ENCODE measurements at places on chromosomes 2 and 18.

DNA sequence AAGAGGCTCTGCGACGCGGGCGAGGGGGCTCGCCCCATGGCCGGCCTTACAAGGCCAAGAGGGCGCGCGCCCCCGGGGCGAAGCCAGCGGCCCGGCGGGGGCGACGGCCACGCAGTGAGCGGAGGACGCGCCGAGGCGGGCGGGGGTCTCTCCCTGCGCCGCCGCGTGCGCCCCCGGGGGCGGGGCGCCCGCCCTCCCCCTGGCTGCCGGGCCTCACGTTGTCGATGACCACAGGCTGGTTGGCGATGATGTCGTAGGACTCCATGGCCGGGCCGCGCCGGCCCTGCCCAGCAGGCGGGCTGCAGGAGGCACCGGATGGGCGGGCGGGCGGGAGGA, 250 bp downstream of the ACTR1B start:
- DNase-seq, result no peak

DNA sequence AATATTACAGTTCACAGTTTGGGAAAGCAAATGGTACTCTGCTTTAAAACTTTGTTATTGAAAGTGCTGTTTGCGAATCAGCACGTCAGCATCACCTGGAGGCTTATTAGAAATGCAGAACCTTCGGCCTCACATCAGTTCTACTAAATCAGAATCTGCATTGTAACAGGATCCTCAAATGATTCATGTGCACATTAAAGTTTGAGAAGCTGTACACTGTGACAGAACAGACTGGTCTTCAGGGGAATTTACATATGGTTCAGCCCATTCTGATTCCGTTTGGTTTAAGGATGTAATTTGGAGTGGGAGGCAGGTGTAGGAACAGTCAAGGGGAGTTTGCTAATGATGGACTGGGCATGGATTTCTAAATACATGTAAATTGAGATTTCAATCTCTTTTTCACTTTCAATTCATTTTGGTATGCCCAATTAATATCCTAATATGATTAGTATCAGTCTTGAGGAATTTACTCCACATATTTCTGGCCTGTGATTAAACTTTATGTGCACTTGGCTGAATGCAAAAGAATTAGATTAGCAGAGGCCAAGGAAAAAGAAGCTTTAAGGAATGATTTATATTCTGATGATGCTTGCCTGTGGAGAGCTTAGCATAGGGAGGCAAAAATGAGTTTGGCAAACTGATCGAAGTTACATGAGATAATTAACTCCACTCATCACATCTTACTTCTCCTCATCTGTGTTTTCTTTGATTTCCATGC, 248.8 kb downstream of the XIRP2 start:
- no peak for DNase-seq

GRCh38 chr2:143582046-143582747, 453.0 kb downstream of the ARHGAP15 start:
- DNase-seq, result no peak

- DNase-seq, result no peak
These were observed 79.9 kb downstream of the TMEM247 start for GRCh38 chr2:46559261-46559660.

DNA sequence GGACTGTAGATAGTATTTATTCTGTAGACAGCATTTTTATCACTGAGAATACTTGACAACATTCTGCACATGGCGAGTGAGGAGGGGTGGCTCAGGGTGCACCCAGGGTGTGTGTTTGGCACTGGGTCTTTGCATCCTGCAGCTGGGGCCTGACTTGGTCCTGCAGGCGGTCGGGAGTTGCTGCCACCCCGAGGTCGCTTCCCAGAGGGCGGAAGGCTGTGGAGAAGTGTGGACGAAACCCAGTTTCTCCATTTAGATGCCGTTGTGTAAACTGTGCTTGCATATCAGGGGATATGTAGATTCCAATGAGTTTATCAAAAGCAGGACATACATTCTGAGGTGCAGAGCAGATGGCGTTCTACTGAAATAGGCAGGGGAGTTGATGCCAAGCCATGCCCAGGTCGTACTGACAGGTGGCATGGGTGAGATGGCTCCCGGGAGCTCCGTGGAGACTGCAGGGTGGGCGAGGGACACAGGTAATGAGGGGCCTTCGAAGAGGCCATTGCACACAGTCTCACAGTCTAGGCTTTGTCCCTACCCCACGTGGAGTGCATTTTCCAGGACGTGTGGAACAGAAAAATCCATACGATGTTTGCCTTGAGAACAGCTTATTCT, 74.5 kb downstream of the RTP5 start:
- no peak for DNase-seq

DNA sequence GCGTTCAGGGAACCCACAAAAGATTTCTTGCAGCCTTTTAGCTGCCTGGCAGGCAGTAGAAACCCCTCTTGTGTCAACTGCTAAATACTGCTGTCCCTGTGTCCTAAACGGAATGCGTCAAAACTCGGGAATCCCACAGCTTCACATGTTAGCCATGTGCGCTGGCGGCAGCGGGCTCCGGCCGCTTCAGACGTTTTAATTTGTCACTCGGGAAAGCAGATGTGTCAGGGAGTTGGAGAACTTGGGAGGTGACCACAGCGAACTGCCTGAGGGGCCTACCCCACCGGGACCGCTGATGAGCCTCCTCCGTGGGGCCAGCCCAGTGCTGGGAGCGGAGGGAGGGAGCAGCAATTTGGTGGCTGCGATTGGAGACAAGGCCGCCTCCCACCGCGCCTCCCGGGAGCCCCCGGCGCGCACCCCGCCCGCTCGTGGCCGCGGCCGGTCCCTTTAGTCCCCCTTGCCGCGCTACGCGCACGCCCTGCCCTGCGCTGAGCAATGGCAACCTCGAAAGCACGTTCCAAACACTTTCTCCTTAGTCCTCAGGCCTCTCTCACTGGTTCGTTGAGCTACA, 146.1 kb upstream of the SATB2 start:
- no peak for DNase-seq

- DNase-seq, result no peak
These were observed 53.6 kb upstream of the GRHL1 start for GRCh38 chr2:9897846-9898245.

- DNase-seq, result no peak
These were observed 7.5 kb downstream of the C2orf49 start for GRCh38 chr2:105344704-105345345.

GRCh38 chr2:23050388-23050787, 334.6 kb upstream of the KLHL29 start:
- no peak for DNase-seq

DNA sequence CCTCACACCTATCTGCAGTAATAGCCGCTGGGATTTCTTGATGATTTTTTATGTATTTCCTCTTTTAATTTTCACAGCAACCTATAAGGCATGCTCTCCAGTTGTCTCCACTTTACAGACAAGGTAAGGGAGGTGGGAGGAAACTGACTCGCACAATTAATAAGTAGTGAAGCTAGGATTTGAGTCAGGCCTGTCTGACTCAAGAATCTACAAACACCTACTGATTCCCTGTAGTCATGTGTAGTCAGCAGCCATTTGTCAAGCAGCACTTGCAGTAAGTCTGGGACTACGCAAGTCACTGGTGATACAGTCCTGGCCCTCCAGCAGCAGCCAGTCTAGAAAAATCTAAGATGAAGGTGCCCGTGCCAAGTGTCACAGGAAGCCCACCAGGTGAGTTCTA, 193.6 kb upstream of the PKDCC start:
- DNase-seq, result no peak

DNA sequence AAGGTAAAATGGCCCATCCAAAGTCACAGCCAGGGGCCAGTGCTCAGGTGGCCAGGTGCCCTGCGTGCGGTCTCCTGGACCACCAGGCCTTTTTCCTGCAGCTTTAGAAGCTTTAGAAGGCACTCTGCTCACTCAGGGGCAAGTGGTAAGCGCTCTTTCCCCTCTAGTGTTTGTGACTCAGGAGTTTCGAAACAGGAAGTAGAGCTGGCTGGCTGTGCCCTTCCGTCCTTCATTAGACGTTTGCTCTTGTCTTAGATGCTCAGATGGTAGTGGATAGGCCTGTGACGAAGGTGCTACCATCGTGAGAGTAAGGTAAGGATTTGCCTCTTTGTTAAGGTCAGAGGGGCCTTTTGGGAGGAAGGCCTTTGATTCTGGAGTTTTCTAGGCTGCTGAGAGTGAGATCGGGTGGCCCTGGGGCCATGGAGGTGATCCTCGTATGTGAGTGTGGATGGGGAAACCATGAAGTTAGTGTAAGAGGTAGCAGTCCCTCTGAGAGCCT, at the start of gene CASP8:
Gene CASP8 (plus strand): TSS at position 235 of the 499 bp plus-strand sequence. CDS start 5,951 bp downstream, outside the sequence.
- peak; percentile 61 for DNase-seq

GRCh38 chr2:97673915-97674283, 4.4 kb downstream of the C2orf92 start:
- DNase-seq, result no peak

- no peak for DNase-seq
These were observed 88.1 kb downstream of the LRP1B start for GRCh38 chr2:142042536-142043199.

GRCh38 chr2:144330951-144331673, 188.8 kb downstream of the ZEB2 start:
- DNase-seq, result no peak

GRCh38 chr2:102337481-102338386, 17.9 kb upstream of the IL18R1 start:
- DNase-seq, result no peak

DNA sequence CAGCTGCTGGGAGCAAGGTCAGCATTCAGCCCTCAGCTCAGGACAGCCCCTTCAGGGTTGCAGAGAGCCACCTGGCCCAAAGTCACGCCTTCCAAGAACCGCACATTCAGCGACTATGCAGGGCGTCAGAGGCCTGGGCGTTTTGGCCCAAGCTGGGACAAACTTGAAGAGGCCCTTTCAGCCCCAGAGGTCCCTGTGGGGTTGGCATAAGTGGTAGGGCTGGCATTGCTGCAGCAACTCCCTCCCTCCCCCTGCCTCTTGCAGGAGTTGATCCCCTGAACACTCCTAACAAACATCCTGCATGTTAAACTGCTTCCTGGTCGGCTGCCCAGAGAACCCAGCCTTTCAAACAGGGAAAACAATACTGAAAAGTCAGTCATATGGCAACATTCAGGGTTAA, 192.9 kb upstream of the SMAD2 start:
- DNase-seq, result no peak

- DNase-seq, result no peak
These were observed 777.8 kb upstream of the RAB6C start for GRCh38 chr2:129201696-129202095.

DNA sequence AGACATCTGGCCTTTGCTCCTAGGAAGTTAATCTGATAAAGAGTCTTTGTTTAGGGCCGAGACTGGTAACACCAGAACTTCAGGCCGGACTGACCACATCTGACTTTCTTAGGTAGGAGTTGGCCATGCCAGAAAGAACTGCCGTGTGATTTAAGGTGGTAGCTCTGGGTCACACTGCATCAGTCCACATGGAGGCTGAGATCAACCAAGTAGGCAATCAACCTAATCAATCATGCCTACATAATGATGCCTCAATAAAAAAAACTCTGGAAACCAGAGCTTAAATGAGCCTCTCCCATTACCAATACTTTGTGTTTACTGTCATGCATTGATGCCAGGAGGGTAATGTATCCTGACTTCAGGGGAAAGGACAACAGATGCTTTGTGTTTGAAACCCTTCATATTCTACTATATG, 44.1 kb upstream of the ORC2 start:
- DNase-seq, result no peak

DNA sequence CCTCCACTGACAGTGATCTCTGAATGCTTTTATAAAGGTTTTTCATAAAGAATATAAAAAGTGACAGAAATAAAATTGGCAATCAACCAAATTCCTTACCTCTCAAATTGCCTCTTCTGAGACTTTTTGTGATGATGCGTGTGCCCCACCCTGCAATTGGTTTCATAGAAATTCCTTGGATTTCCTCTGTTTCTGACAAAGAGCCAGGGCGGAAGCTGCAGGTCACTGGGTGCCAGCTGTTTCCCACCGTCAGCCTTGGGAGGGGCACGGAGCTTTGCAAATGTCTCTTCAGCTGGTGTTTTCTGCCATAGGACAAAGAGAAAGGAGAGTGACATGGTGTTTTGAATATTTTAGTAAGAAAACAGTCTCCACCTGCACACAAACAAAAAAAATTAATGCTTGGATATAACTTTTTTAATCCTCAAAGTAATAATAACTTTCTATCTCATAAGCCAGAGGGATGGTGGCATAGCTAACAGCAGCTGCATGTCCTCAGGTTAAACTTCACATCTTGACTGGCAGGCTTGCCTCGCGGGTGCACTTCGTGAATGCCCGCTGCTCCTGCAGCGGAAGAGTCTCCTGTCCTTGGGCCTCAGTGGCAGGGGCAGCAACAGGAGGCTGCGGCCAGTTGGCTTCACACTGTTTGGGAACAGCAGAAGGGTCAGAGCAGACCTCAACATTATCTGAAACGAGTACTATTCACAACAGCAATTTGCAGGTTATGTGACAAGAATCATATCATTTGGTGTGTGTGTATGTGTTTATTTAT, 24.7 kb downstream of the AGAP1 start:
- DNase-seq, result no peak

DNA sequence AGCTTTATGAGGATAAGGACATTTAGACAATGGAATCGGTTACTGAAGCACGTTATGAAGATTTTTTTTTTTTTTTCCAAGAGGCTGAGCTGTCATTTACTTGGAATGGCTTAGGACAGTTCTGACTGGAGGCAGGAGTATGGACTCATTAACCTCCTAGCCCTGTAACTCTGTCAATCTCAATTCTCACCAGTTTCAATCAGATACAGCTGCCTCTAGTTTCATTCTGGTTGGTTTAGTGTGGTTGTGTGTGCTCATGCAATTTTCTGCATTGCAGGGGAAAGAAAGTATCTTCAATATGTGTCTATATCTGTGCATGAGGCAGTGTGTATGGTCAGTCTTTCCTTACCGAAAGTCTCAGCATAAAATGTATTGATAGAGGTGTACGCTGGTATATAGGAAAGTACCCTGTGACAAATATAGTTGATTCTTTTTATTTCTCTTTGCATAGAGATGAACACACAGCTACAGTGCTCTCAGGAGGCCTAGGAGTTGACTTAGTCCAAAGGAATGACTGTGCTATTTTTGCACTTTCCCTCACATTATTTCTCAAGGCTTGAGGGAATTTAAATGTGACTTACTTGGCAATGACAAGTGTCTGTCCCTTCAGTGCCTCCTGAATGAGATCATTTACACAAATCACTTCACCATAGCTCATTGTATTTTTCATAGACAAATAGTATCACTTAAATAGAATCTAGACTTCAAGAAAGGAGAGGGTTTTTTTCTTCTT, 50.5 kb upstream of the GRB14 start:
- no peak for DNase-seq

GRCh38 chr2:100840519-100840918, 20.6 kb downstream of the NPAS2 start:
- DNase-seq, result no peak

DNA sequence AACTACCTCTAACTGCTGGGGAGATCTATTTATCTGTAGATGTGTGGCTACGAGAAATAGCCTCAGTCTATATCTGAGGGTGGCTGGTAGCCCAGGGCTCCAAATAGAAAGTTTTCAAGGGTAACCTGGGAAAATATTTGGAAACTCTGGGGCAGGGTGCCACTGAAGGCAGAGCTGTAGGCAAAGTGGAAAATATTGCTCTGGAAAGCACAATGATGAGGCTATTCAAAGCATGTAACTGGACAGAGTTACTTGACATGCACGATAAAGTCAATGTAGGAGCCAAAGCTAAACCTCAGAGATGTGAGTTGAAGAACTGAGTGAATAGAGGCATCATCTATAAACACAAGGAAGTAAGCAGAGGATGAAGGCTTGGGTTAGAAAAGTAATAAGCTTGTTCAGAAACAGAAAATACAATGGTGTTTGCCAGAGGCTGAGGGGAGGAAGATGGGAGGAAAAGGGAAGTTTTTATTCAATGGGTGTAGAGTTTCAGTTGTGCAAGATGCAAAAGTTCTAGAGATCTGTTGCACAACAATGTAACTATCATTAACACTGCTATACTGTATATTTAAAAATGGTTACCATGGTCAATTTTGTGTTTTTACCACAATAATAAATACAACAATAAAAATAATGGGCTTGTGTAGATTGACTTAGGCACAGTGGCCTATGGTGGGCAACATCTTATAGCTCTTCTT, 171.6 kb downstream of the MBD2 start:
- DNase-seq, result no peak

All from T-helper 9 cell (primary cell).